ENCODE measurements at places on chromosomes 16 and 17.

DNA sequence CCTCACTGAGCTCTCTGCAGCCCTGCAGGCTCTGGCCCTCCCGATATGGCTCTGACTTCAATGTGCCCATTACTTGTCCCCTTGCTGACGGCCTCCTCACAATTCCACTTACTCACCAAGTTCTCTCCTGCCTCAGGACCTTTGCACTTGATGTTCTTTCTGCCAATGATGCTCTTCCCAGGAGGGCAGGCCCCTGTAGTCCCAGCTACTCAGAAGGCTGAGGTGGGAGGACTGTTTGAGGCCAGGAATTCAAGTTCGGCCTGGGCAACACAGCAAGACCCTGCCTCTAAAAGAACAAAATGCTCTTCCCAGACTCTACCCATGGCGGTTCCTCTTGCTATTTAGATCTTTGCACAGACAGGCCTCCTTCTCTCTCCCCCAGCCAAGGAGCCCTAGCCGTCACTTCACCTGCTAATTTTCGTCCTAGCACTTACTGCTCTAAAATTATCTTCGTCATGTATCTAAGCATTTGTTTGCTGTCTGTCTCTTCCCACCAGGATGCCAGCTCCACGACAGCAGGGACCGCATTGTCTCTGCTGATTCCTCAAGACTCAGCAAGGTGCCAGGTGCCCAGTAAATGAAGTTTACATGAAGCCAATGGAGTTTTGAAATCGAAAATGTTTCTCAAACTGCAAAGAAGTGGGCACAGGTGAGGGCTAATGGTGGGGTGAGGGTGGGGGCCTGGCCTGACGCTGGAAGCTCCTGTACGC, 626 bp upstream of the RAI1 start:
- DNase-seq: no peak

DNA sequence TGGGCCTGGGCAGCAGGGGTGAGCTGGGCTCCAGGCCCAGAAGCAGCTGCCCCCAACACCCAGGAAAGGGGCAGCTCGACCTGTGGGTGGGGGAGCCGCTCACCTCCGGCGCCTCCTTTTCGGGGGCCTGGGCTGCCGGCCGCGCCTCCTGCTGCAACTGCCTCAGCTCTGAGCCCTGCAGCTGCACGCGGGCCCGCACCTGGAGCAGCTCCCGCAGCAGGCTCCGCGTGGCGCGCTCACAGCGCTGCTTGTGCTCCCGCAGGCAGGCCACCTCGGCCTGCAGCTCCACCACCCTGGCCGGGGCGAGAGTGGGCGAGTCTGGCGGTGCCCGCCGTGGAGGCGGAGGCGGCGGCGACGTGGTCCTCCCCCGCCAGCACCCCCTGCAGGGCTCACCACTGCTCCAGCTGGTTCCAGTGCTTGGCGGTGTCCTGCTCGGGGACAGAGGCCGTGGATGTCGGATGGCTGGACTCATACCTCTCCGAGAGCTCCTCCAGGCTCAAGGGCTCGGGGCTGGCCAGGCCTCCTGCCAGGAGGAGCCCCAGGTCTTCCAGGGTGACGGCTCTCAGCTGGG, 868 bp downstream of the CCDC154 start:
- no peak for DNase-seq

GRCh38 chr17:64146418-64147109, 16.6 kb upstream of the ERN1 start:
- no peak for DNase-seq

- no peak for DNase-seq
Observed at GRCh38 chr16:48405907-48406306, 20.7 kb upstream of the SIAH1 start.

DNA sequence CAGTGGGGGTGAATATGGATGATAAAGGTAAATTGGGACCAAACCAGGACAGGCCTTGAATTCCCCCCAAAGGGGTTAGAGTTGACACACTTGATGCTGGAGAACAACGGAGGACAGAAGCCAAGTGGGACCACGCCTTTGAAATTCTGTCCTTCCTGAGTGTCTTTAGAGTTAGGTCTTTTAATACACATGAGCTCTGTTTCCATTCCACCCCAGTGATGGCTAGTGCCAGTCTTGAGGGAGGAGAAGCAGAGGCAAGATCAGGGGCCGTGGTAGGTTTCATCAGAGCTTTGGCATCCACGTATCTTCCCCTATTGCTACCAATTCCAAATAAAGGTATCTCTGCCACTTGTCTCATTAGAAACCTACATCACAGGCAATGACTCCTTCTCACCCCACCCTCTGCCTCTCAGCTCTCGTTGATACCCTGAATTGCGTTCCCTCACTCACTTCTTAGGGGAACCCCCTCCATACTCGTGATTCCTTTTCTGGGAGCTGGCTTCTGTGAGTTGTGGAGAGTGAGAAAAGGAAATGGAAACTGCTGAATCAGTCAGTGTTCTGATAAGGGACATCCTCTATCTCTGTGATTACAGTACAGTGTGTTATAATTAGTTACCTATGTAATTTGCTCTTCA, 2.4 kb upstream of the CCL3L1 start:
- DNase-seq: no peak

All from substantia nigra (tissue), 51 donors.